ENCODE measurements at places on chromosomes 2 and 18.

DNA sequence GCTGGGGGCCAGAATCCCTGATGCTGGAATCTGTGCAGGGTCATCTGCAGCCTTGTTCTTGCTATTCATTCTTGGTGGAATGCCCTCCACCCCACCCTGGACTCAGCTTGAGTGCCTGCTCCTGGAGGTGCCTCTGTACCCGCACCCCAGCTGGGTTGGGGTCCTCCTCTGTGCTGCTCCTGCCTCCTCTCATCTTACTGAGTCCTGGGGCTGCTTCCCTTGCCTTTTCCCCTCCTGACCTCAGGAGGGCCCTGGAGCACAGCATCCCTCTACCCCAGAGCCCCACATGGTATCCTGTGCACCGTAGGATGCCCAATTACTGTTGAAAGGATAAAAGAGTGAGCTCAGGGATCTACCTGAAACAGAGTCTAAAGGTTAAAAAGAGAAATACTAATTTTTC lies 81.6 kb downstream of the CIB4 start:
- no peak for DNase-seq

DNA sequence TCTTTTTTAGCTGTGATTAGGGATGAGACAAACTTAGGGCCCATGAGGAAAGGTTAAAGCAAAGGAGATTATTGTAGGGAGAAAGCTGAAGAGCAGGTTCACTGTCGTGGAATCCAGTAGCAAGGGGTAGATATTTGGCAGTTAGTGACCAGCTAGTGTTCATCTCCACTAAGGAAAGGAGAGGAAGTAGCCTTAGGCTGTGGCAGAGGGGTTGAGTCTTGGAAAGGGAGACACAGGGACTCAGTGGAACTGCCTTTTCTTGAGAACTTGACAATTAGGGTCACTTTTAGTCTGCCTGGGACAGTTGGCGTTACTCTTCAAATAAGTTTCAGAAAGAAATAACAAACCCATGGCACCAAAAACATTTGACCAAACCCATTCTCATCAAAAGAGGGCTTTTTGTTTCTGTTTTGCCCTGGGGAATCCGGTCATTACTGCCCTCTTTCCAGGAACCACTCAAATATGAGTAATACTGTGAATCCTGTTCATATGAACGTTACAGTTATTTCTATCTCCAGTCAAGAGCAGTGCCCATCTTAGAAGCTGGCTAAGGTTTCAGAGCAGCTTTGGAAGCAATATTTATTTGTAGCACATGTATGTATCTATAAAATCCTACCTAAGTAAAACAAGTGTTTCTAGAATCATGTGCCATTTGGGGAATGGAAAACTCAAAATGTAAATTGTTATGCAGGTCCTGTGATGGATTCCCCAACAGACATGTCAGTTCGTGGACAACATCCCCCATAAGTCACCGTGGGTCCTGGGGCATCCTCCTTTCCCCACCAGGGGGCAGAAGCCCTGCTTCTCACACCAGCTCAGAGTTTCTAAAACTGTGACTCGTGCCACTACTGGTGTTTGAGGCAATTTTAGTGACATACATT lies 77.3 kb upstream of the PHLPP1 start:
- DNase-seq, result peak; percentile 25

- no peak for DNase-seq
These were observed 95.4 kb downstream of the SOCS6 start for GRCh38 chr18:70384181-70384790.

DNA sequence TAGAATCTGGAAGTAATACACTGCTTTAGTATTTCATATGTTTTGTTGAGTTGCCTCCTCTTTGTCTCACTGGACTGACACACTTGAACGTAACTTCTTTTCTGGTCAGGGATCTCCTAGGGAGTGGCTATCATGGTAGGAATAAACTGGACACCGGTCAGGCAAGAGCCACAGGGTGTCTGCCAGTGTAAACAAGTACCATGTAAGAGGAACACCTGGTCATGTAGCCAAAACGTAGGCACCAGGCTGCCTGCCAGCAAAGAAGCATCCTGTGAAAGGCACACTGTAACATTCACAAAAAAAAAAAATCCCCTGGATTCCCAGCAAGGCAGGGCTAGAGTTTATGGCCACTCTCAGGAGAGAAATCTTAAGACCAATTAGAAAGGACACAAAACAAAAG lies 372.8 kb upstream of the RND3 start:
- no peak for DNase-seq

GRCh38 chr2:16067866-16068551 lies 127.7 kb downstream of the MYCN start:
- no peak for DNase-seq

- no peak for DNase-seq
These were observed 36.2 kb upstream of the CNGA3 start for GRCh38 chr2:98310010-98310409.

DNA sequence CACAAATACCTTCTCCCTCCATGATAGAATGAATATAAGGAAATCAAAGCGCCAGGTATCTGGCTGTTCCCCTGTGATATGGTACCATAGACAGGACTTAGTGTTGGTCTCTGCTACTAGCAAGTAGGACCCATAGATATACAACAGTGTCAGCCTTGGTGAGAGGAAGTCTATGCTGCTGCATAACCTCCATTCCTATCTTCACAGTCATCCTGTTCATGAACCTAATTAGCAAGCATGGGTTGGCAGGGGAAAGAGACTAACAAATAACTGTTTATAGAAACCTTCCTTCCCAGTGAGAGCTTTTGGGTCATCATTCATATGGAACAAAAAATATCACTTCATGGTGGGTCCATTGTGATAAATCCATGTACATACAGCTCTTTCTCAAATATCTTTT lies 188.9 kb upstream of the FAM98A start:
- DNase-seq, result no peak

DNA sequence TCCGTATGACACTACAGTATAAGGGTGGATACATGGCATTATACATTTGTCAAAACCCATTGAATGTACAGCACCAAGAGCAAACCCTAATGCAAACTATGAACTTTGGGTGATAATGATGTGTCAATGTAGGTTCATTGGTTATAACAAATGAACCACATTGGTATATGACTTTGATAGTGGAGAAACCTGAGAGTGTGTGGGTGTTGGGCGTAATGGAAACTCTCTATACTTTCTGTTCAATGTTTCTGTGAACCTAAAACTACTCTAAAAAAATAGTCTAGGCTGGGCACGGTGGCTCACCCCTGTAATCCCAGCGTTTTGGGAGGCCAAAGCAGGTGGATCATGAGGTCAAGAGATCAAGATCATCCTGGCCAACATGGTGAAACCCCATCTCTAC lies 6.5 kb upstream of the ACTG2 start:
- peak; percentile 14 for DNase-seq

DNA sequence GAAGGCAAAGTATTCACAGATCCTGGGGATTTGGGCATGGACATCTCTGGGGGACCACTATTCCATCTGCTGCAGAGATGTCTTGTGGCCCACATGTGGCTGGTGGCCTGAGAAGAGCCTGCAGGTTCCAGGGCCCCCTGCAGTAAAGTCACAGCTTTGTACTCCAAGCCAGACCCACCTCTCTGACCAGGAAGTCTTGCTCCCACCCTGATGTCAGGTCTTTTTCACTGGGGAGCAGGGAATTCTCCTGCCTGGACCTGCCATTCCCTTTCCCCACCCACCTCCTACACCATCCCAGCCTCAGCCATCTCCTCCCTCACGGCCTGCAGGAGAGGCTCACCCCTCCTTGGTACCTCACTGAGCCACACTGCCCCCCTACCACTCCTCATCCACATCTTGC lies 211.8 kb downstream of the SMAD2 start:
- no peak for DNase-seq

GRCh38 chr18:8559612-8560186 lies 49.5 kb upstream of the RAB12 start:
- no peak for DNase-seq

DNA sequence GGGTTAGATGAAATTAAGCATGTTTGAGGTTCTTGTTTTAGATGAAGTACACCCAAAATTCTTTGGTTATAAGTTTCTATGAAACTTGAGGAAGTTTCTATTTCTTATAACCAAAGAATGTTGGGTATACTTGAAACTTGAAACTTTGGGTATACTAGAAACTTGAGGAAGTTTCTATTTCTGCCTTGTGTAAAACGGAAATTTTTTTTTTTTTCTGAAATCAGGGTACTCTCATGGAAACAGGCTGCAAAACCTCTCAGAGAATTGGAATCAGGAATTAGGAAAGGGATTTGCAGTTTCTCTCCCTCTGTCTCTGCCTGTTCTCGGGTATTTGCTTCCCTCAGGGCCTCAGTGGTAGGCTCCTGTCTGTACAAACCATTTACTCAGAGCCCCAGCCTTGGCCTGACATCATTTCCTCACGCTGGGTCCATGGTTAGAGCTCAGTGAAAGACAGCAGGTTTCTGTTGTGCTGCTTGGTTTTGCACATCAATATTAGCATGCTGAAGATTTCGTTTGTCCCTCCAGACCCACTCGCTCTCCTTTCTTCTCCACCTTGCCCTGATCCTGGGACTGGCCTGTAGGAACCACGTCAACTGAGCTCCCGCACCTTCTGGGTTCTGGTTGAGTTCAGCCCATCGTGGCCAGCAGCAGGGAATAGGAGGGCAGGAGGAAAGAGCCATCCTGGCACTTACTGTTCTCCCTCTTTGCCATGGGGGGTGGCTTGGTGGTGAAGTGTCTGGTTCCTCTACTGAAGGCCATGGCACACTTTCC lies 106.4 kb downstream of the POLR1A start:
- no peak for DNase-seq

- DNase-seq, result no peak
These were observed 180.8 kb downstream of the FAM210A start for GRCh38 chr18:13545514-13545913.

DNA sequence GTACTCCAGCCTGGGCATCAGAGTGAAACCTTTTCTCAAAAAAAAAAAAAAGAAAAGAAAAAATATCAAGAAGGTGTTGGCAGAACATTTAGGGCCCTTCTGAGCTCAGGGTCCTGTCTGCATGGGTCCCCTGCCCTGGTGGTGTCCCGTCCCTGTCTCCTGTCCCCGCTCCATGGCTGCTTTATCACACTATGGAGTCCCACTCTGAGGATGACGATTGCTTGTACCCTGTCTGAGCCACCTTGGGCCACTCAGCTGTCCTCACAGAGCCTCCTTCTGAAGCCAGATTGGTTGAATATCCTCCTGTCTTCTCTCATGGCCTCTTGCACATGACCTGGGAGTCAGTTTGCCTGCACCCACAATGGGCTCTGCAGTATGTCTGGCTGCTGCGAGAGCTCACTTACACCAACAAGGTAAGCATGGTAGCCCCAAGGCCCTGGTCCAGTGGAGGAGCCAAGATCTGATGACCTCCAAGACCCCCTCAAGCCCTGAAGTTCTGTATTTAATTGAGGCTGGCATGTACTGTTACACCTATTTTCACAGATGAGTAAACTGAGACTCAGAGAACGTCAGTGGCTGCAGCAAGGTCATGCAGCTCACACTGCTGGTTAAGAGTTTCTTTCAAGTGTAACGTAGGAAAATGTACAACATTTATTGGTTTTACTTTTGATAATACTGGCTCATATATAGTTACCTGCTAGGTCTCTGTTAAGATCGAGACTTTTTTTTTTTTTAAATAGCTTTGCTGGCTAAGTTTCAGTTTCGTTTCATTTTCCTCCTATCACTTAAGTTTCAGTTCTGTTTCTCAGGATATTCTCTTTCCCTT lies 16.9 kb upstream of the ZCCHC2 start:
- DNase-seq, result no peak

GRCh38 chr2:15665067-15665942 lies 73.6 kb downstream of the DDX1 start:
- no peak for DNase-seq

DNA sequence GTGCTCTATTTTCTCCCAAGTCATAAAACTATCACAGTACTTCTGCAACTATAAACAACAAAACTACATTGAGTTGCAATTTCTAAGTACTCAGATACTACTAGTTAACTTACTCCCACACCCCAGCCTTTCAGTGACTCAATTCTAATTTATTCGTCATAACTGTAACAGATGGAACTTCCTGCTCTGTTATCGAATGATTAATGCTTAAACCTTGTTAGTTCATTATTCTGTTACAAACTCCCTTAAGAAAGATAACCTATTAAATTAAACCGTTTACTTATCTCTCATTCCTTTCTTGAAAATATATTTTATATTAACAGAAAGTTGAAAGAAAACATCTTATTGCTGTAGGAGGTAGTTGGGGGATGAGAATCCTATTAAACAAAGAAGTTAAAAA lies 17.0 kb downstream of the TNFAIP6 start:
- DNase-seq, result no peak
